Left ventricle myocardium superior (tissue), 1 donor: ENCODE measurements at places on chromosomes 3 and 15.
A peak's percentile ranks its signal among the peaks of the same experiment; 100 is the strongest.

GRCh38 chr3:130345487-130346079 is at the start of gene COL6A5:
TSS of gene COL6A5 (plus strand) at chr3:130345672. CDS start at chr3:130373639, 27,967 bp downstream.
- DNase-seq: peak; percentile 27

GRCh38 chr3:188286087-188286513 is 132.1 kb downstream of the LPP start:
- DNase-seq: no peak

- DNase-seq: no peak
Measured at GRCh38 chr3:163474766-163475165, 1603.5 kb downstream of the SI start.

DNA sequence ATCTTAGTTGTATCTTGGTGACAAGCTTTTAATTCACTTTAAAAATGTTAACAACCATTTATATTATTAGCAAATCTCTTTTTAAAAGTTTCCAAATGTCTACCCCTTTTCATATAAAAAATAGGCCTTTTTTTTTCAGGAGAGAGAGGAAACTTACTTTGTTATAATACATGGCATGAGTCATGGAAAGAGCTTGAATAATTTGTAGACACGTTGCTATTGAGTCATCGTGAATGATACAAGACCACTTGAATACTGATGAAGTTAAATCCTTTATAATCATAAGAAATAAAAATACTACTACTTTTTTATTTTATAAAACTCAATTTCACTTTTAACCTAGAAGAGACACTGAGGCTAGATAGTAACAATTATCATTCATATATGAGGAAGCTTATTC is 70.3 kb upstream of the BBX start:
- DNase-seq: no peak

GRCh38 chr15:49094923-49095322 is 48.7 kb upstream of the SECISBP2L start:
- no peak for DNase-seq

GRCh38 chr15:70376929-70377691 is 279.4 kb upstream of the TLE3 start:
- DNase-seq: peak; percentile 87

DNA sequence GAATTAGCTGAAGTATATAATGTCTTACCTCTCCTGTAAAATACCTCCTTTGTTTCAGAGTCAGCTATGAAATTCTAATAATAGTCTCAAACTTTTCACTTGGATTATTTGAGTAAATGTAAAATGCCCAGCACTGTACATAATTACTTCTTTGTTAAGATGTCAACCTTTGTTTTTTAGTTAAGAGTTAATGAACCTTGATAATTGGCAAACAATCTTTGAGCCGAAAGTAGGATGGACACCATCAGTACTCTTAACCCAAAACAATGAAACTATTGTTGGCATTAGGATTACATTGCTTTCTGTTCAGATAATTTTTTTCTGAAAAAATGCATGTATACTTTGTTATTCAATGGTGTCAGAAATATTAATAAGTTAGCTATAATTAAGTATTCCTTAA is 3.0 kb upstream of the NECTIN3 start:
- no peak for DNase-seq
